K562 (cell line): ENCODE measurements at places on chromosomes 7 and 10. TPM values are rescaled to one million over a fixed set of nuclear protein-coding genes. Genes with fewer than 3 reads are reported as not detected.

The TNS3 gene
- 0.20 and 0.47 TPM in 2 replicates for total RNA-seq

The FKBP6 gene
- not detected in 2 replicates for total RNA-seq

The TBL2 gene
- 70.3 and 70.8 TPM in 2 replicates for total RNA-seq

The CYTH3 gene
- 14.8 and 15.2 TPM in 2 replicates for total RNA-seq

- DNase-seq, result no peak
These were observed 61.6 kb downstream of the PRSS58 start for GRCh38 chr7:142196066-142196840.

GRCh38 chr7:129779602-129780256, 168.2 kb downstream of the NRF1 start:
- peak; percentile 80 for DNase-seq
